ENCODE measurements at places on chromosomes 11 and 22.

- DNase-seq: peak; percentile 31
Observed at GRCh38 chr11:111694851-111695250, 71.3 kb downstream of the PPP2R1B start.

GRCh38 chr22:20548806-20549205 lies 41.4 kb downstream of the MED15 start:
- DNase-seq: no peak

DNA sequence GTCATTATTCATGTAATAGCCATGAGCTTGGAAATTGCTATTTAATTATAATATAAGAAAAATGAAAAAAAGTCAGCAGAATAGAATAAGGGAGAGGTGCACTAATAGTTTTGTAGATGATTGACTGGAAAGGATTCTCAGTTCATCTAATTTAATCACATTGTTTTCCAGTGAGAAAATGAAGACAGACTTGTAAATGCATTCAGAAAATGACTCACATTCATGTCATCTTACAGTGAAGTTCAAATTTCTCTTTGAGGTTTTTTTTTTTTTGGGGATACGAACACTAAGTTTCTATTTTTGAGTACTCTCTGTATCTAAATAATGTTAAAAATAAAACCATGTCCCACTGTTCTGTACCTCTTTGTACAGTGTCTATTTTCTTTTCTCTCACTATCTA lies 18.5 kb upstream of the OR4A16 start:
- no peak for DNase-seq

DNA sequence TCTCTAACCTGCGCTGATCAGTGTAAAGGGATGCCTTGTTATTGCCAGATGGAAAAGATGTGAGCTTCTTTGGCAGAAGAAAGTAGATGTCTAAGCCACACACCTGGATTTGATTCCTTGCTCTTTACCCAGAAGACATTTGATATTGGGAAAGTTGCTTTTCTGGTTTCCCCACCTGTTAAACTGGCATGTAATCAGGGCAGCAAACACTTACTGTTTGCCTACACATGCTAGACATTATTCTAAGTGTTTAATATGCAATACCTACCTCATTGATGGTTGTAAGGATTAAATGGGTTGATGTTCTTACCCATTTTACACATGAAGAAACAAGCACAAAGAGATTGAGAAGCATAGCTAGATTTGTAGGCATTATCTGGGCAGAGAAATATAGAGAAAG lies 16.6 kb downstream of the ASRGL1 start:
- DNase-seq: no peak

- DNase-seq: no peak
Observed at GRCh38 chr22:47166446-47167016, 404.1 kb downstream of the TBC1D22A start.
